Nasal cavity respiratory epithelium epithelial cell of viscerocranial mucosa (primary cell): ENCODE measurements at places on chromosomes 6 and 20. TPM values are rescaled to one million over a fixed set of nuclear protein-coding genes. Genes with fewer than 3 reads are reported as not detected.

RRAGD gene
- total RNA-seq, result 5.1 and 20.9 TPM in 2 replicates

NRN1 gene
- total RNA-seq, result 2.4 TPM in 1 of 2 replicates, not detected in the other

POM121L2 gene
- under 0.01 TPM in 1 of 2 replicates, not detected in the other for total RNA-seq

TNNC2 gene
- total RNA-seq, result not detected in 2 replicates

MLIP gene
- 0.68 and 2.8 TPM in 2 replicates for total RNA-seq

C6orf52 gene
- total RNA-seq, result 1.4 and 2.1 TPM in 2 replicates

NOX3 gene
- total RNA-seq, result not detected in 2 replicates

SSTR4 gene
- total RNA-seq, result not detected in 2 replicates

RIPPLY2 gene
- 0.64 TPM in 1 of 2 replicates, not detected in the other for total RNA-seq

SLC35B2 gene
- 51.9 and 56.0 TPM in 2 replicates for total RNA-seq

PTK6 gene
- 35.2 and 51.9 TPM in 2 replicates for total RNA-seq

TUBB1 gene
- not detected in 2 replicates for total RNA-seq

ECT2L gene
- total RNA-seq, result 0.07 and 0.34 TPM in 2 replicates

ANKRD66 gene
- not detected in 2 replicates for total RNA-seq

SERPINB1 gene
- 160 and 194 TPM in 2 replicates for total RNA-seq
